ENCODE measurements at places on chromosomes 4 and X.

DNA sequence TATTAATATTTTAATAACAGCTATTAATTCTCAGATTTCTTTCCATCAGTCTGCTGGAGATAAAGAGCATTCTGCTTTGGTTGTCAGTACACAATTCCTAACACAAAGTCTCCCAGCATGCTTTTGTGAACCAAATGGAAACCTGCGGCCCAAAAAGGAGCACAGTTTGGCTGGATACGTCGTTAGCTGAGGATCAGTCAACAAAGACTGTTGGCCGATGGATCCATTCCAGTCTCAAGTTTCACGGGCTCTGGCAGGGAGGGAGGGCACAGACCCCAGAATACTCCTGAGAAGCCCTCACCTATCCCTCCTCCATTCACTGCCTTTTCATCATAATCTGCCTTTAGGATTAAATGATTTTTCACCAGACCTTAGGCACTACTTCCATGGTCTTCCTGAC lies 26.3 kb upstream of the PRSS48 start:
- no peak for DNase-seq

GRCh38 chrX:78064152-78064551 lies 39.9 kb upstream of the PGK1 start:
- DNase-seq: no peak

GRCh38 chr4:189374176-189374575 lies 566.5 kb upstream of the FRG1 start:
- no peak for DNase-seq

GRCh38 chr4:112172180-112172579 lies 26.9 kb downstream of the FAM241A start:
- DNase-seq: peak; percentile 71

- DNase-seq: no peak
Measured at GRCh38 chrX:6279277-6279909, 50.7 kb upstream of the NLGN4X start.

DNA sequence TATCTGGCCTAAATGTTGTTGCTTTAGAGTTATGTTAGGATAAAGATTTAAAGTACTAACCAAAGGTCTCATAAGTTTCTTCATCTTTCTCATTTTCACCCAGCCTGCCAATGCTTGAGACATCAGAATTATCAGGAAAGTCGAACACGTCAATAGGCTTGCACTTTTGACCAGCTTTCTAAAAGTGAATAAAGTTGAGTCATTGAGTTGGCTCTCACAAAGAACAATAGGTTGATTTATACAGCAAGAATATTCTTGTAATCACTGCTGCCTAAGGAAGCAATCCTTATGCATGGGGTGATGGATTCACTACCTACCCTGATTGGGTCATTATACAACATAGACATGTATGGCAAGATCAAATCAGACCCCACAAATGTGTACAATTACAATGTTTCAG lies 5.0 kb downstream of the CENPU start:
- DNase-seq: no peak

DNA sequence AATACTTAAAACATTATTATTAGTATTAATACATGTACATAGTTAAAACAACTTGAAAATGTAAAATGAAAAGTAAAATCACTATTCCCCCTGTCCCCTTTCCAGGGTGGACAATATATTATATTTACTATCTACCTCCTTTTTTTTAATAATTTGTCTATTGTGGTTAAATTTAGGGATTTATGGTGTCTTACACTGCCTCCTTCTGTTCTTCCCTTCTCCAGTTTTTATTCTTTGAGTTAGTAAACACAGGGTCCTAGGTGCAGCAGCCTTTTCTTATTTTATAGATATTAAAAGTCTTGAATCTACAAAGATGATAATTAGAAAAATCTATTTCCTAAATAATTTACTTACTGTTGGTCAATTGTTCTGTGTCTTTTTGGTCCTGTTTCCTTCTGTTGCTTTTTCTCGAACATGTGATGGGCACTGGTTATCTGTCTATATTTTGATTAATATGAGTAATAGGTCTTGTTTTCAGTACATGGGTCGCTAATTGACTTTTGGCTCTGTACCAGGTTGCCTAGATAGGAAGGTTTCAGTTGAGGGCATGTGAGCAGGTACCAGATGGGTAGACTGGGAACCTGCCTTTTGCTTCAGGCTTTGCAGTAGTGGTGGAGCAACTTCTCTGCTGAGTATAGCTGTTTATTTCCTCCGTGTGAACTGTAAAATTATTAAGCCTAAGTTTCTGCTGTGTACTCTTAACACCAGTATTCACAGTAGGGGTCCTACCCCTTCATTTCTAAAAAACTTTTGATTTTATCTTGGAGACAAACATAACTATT lies 1.1 kb downstream of the NUDT9 start:
- peak; percentile 38 for DNase-seq

DNA sequence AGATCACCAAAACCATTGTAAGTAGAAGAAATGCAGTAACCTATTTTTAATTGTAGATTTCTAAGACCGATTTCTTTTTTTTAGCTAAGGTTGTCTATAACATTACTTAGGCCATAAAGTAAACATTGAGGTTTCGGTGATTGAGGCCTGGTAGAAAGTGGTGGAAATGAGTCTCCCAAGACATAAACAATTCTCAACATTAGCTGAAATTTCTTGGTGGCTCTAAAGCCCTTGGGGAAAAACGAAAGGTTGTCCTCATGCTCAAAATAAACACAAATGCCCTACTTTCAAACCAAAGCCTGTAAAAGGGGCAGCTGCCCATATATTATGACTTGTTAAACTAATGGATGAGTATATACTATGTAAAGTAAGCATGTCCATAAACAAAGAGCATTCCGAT lies 98.8 kb downstream of the SCFD2 start:
- DNase-seq: no peak

- no peak for DNase-seq
Measured at GRCh38 chr4:180827232-180828009, 1415.8 kb upstream of the TENM3 start.

- DNase-seq: no peak
Measured at GRCh38 chr4:178752954-178753525, 1310.8 kb upstream of the AGA start.

DNA sequence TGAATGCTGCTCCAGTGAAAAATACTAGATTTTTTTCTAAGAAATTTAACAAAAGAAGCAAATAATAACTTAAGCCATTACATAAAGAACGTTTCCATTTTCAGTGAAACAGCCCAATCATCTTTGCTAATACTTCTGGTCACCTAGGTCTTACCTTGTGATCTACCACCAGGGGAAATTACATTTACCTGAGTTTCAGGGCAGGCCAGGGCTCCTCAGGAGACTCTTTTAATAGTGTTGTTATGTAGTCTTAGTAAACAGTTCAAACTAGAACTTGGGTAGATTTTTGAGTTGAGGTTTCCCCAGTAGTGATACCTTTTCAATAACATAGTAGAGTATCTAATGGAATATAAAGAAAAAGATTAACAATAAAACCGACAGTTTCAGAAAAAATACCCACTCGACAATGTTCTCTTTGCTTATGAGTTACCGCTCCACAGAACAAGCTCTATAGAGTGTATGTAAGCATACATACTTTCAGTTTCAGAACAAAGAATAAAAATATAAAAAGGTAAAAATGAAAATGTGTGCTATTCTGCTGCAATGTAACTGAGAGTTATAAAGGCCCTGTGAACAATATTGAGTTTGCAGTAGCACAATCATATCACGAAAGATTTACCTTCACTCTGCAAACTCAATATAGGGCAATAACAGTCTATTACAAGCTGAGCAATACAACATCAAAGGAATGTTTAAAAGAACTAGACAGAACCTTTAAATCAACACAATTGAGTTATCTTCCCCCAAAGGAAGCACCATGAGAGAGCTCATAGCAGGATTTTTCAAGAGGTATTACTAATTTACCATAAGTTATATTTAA lies 165.8 kb downstream of the ATOH1 start:
- DNase-seq: no peak

GRCh38 chr4:80360900-80361299 lies 25.4 kb downstream of the CFAP299 start:
- no peak for DNase-seq

GRCh38 chrX:57573754-57574153 lies 18.1 kb upstream of the ZXDB start:
- DNase-seq: peak; percentile 19

GRCh38 chr4:1874201-1874600 lies 3.0 kb downstream of the NSD2 start:
- DNase-seq: no peak

- DNase-seq: no peak
Measured at GRCh38 chrX:7620560-7620959, 222.4 kb upstream of the VCX start.

DNA sequence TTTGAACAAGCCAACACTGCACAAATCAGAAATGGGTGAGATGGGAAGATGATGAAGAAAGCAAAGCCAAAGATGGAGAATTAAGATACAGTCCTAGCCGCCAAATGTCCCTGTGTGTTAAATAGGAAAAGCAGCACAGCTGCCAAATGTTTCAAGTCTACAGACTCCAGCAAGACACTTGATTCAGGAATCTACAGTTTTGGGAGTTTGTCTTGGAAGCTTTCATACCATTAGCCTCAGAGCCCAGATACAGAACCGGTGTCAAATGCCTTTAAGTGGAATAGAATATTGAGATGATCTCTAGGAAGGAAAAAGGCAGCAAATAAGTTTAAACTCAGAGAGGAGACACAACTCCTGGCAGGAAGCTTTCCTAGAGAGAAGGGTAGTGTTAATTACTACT lies 30.3 kb downstream of the OPHN1 start:
- no peak for DNase-seq

GRCh38 chrX:45710081-45710801 lies 509.6 kb upstream of the DIPK2B start:
- DNase-seq: peak; percentile 92

GRCh38 chrX:53445977-53446376 lies 11.8 kb upstream of the HSD17B10 start:
- DNase-seq: peak; percentile 73

GRCh38 chr4:89294573-89295269 lies 12.9 kb downstream of the GPRIN3 start:
- peak; percentile 84 for DNase-seq

DNA sequence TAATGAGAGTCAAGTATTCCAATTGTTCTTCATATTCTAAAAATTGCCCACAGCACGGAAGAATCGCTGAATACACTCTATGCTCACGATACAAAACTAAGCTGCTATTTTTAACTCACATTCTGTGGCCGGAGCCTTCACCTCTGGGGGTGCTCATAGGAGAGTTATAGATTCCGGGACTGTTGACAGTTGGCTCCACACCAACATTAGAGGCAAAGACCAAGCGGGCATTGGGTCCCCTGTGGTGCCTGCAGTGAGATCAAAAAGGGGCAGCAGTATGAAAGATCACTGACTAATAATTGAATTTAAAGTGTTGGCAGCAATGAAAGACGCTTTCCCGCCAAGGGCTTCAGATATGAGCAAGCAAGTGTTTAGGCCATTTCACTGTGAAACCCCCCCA lies 146.0 kb downstream of the TMEM144 start:
- no peak for DNase-seq

GRCh38 chr4:92172203-92172602 lies 131.6 kb upstream of the GRID2 start:
- no peak for DNase-seq

- DNase-seq: no peak
Measured at GRCh38 chr4:13248621-13249298, 235.4 kb downstream of the RAB28 start.

GRCh38 chr4:163448540-163449203 lies 24.9 kb downstream of the TKTL2 start:
- no peak for DNase-seq

GRCh38 chrX:150058728-150059127 lies 120.4 kb upstream of the EOLA2 start:
- DNase-seq: no peak

- DNase-seq: no peak
Measured at GRCh38 chr4:44869985-44870384, 143.6 kb upstream of the GNPDA2 start.

- DNase-seq: no peak
Measured at GRCh38 chrX:72392042-72392441, 86.3 kb upstream of the CITED1 start.

DNA sequence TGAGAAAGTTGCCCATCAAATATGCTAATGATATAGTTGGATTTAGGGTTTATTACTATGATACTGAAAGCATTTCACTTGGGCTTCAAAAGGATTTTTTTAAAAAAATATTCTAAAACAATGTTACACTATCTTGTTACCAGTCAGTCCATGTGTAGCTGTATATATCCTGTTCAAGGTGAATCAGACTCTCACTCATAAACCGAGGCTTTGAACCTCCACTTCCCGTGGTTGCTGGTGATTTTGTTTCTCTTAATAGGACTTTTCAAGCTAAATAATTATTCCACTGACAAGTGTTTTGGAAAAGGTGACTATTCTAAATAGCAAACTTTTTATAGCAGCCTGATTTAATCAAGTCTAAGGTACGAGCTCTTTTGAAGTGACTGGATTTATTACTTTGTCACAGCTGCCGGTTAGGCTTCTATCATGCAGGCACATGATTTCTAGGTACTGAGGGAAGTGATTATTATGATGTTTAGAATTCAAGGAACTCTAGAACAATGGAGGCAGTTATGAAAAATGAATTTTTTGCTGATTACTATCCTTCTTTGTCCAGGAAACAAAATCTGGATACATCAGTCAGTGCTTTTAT lies 287.7 kb downstream of the KCTD8 start:
- DNase-seq: no peak

DNA sequence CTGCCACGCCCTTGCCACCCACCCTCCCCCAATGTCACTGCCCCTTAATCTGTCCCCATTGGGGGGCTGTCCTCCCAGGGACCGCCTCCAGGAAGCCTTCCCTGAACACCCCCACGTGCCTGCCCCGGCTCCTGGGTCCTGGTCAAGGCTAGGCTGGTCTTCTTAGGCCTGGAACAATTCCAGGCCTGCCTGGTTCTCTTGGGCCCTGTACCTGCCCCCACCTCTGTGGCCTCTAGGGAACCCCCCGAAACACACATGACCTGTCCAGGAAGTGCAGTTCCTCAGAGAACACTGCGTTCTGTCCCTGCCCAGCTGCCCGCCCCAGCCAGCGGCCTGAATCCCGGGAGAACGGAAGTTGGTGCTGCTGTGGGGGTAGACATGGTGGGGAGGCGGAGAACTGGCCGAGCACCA lies 5.1 kb downstream of the MXD4 start:
- DNase-seq: no peak

DNA sequence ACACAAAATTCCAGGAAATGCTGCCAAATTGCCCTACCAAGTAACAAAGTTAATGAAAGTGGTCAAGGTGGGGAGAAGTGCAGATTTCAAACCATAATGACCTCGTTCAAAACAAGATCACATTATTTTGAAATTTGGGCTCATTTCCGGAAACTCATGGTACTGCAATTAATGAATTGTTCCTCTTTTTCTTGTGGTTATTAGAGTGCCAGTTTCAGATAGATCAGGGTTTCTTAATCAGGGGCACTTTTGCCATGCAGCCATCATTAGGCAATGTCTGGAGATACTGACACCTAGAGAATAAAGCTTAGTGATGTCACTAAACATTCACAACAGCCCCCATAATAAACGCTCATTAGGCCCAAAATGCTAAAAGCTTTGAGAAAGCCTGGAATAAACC lies 381.5 kb upstream of the GALNT7 start:
- no peak for DNase-seq

Measured in activated CD4-positive, alpha-beta T cell treated with anti-CD3 and anti-CD28 coated beads, Interleukin-2, Interleukin-6, amounts not matched to agents 100 ng/mL and 50 ng/mL, durations not matched to agents 16 hours and 8 hours (primary cell).